BJ (cell line): ENCODE measurements at places on chromosomes 1 and 21.

DNA sequence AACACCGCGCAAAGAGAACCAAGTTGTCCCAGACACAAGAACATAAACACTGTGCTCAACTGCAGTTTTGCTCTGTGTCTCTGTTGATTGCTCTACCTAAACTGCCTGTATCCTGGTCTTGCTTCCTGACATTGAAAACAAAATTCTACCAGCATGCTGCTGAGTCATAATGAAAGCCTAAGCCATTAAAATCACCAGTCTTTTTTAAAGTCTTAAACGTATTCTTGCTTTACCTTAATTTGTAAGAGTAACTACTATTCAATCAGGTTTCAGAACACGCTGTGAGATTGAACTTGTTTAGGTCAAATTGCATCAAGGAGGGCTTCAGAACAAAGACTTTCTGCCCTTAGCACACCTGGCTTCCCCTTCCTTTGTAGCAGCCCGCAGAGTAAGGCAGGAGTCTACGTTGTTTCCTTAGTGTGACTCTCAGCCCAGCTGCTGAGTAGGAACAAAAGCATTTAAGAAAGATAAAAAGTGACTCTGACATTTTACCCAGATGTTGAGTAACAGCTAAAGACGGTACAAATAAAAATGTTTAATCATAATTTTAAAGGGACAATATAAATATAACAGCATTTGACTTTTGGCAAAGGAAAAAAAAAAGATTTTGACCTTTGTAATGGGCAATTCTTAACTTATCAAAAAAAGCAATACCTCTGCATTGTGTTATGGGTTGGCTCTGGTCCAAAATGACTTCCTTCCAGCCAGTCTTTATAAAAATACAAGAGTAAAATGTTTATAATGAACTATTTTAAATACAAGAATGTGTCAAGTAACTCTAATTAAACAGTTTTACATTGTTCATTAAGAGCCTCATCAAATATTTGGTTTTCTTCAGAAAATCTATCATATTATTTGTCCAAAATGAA is 186.9 kb upstream of the ADGRL4 start:
- DNase-seq = no peak

- no peak for DNase-seq
Observed at GRCh38 chr1:161091093-161091492, 1.7 kb upstream of the NECTIN4 start.

DNA sequence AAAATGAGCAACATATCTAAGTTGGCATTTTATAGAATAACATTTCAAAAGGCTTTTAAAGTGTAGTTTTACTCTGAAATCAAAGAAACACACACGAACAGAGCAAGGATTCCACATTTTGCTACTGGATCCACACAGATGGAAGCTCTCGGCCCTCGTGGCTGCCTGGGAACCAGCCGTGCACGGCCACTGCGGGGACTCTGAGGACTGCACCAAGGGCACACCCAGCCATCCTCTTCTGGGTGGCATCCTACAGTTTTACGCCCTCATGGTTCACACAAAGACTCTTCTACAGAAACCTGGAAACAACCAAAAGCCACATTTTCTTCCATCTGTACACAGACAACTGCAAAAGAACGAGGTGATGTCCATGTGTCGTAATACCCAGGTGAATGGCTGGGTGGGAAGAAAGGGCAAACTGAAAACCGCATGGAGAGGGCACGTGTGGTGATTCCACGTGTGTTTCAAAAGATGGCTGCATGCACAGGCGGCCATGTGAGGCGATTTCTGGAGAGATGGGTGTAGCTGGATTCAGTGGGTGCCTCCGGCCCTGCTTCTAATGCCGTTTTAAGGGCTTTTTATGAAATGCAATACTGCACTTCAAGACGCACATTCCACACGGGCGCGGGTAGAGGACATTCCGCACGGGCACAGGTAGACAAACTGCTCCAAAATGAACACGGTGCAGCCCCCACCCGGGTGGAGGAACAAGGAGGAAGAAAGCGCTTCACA is 8.1 kb downstream of the POFUT2 start:
- no peak for DNase-seq

DNA sequence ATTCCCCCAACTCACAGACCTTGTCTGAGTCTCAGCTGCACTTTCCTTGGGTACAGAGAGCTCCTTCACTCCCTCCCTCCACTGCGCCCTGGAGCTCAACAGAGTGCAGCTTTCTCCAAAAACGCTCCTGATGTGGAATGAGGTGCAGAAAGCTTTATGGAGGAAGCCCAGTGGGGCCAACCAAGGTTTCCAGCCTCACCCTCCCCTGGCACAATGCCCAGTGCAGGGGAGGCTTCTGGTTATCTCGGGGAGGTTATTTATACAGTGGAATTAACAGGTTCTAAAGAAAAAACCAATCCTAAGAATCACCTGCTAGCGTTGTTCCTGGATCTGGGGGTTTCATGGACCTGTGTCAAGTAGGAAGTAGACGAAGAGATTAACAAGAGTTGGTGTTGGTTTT is at the start of gene ITLN1:
Gene ITLN1, minus strand, starts transcription at position 139 of the 400 bp plus-strand sequence. CDS start 303 bp downstream, outside the sequence.
- no peak for DNase-seq

DNA sequence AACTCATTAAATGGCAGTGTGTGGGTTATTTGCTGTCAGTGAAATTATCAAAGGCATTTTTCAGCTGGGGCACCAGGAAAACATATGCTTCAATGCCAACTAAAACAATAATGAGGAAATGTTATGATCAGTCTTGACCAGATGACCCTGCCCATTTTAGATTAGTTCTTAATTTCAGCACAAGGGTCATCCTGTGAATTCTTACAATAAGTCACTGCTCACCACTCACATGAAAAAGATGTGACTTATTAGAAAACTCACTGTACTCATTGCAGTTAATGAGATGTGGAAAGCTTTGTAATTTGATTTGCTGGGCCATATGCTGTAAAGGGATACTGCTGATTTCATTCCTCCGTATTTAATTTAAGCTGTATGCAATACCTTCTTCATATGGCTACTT is 178.5 kb upstream of the LMO4 start:
- DNase-seq = no peak

GRCh38 chr1:201286445-201286844 is 3.1 kb downstream of the PKP1 start:
- DNase-seq = no peak

- no peak for DNase-seq
Observed at GRCh38 chr1:93180723-93181613, at the start of gene CCDC18. Gene CCDC18, plus strand, starts transcription at chr1:93180724. Its CDS starts 2,638 bp downstream, at chr1:93183362.

GRCh38 chr21:32957545-32957944 is 68.2 kb upstream of the OLIG2 start:
- DNase-seq = no peak

- DNase-seq = peak; percentile 4
Observed at GRCh38 chr1:154669464-154670282, 61.7 kb upstream of the ADAR start.

- DNase-seq = no peak
Observed at GRCh38 chr1:3995141-3995780, 95.2 kb upstream of the C1orf174 start.

DNA sequence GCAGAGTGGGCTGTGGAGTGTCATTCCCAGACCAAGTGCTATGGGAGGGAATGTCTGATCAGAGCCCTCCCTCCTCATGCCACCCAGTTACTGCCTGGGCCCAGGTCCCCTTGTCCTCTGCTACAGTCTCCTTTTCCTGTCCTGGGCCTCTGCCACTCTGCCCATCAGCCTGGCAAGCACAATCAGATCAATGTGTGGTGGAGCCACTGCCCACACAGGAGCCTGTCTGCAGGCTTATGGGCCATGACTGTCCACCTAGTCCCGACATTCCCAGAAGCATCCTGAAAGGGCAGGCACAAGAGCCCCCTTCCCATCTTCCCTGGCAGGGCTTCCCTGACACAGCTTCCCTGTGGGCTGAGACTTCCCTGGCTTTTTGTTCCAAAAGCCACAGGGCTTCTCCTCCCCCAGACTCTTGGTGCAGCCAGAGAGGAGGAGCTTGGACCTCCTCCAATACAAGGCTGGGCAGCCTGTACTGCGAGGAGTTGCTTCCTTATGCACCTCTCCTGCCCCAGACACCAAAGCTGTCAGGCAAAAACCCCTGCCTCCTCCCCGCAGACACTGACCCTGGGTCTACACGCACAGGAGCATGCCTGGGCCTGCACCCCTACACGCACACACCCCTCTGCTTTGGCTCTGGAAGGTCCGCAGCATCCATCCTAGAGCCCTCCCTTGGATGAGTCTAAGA is 29.2 kb upstream of the CNTN2 start:
- no peak for DNase-seq

DNA sequence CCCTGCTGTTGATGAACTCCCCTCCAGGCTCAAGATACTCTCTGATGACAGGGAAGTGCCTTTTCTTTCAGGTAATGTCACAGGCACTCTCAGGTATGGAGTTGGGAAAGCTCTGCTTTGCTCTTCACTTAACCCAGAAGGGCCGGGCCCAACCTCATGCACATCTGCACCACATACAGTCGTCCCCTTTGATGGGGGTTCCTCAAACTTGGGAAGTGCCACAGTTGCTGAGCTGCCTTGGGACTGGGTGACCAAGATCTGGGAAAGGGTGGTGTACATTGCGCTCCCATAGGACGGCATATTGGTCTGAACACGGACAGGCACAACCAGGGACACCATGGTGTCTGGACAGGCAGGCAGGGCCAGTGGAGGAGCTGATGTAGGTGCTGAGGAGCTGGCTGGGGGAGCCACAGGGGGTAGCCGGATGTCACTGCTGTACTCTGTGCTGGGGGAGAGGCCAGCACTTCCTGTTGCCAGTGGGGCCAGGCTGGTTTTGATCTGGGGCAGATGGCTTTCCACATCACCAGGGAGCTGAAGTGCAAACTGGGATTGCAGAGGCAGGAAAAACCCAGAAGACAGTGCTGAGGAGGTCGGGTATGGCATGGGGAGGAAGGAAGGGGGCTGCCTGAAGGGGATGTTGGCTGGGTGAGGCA is 96.2 kb upstream of the EDN2 start:
- DNase-seq = no peak

- DNase-seq = no peak
Observed at GRCh38 chr1:159171688-159172501, 480 bp downstream of the CADM3 start.

DNA sequence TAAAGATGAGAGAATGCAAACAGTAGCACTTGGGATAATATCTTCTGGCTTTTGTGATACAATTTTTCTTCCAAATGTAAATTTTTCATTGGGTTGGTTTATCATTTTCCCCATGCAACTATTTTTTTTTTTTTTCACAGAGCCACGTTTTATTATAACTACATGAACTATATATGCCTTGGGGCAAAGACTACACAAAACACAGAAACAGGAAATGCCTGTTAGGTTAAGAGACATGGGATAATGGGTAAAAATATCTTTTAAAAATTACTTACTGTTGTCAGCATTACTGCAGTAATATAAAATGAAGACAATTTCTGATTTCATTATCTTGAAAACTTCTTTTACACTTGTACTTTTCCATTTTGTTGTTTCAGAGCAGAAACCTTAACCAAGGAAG is 74.6 kb downstream of the DISP1 start:
- DNase-seq = no peak

DNA sequence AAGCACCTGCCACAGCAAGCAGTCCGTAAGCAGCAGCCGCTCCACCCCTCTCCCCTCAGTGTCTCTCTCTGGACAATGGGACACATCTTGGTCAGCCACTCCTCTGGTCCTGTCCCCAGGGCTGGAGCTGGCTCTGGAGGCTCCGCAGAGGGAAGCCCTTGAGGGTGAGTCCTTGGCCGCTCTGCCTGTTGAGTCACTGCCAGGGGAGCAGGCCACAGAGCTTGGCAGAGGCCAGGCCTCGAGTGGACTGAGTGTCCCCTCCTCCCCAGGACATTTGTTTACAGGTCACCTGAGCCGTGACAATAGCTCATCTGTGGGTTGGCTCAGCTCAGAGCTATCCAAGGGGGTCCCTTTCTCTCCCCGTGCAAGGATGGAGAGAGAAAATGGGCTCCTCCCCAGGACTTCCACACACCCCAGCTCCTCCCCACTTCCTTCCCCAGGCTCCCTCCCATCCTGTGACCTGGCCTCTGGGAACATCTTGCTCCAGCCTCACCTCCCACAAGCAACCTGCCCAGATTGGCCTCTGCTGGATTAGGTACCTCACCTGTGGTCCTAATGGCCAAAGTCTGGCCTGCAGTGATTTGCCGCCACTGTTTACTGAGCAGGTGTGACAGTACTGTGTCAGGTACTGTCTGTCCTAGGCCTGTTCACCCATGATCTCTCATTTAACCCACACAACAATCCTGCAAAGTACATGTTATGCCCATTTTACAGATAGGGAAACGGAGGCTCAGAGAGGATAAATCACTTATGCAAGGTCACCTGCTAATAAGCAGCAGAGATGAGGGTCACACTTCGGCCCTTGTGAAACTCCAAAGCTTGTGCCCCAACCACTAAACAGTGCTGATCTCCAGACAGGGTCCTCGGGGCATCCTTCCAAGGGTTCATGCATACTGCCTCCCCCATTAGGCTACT is 4.8 kb downstream of the FAM131C start:
- DNase-seq = no peak

GRCh38 chr1:183125279-183125999 is 60.6 kb upstream of the LAMC2 start:
- no peak for DNase-seq

DNA sequence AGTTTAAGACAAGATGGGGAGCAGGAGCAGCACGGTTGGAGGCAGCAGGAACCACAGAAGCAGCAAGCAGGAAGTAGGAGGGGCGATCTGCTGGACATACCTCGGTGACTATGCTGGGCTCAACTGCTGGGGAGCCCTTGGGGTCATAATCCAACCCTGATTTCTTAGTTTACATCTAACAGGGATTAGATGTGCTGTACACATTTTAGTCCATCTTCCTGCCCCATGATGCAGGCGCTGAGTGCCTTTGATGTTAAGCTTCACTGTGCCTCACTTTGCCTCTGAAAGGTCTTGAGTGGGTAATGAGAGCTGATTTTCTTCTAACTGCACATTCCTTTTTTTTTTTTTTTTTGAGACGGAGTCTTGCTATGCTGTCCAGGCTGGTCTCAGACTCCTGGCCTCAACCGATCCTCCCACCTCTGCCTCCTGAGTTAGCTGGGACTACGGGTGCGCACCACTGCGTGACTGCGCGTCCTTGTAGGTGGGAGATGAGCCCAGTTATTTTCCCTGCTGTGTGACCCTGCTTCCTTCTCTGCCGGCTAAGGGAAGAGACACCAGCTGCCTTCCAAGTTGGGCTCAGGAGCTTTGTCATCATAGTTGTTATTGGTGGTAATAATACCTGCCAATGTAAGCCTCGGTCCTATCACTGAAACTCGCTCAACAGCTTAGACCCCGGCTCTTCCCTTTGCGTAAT is 1.1 kb upstream of the RCAN3 start:
- DNase-seq = no peak

DNA sequence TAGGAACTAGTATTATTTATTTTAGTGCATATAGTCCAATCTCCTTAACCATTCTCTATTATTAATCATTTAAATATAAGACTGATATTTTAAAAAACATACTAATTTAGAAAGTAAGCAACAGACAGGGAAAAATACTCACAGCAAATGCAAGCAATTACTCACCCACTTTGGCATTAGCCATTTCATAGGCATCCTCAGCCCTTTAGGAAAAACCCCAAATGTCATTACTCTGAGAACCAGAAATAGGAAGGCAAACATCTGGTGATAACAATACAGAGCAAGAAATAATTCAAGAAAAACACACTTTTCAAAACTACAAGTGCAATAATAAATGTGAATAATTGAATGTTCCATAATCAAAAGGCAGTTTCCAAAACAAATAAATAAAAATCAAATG is 545.1 kb downstream of the PLPP3 start:
- peak; percentile 9 for DNase-seq

- no peak for DNase-seq
Observed at GRCh38 chr1:115496904-115497527, 144.8 kb upstream of the VANGL1 start.

GRCh38 chr1:12643785-12644184 is at the start of gene AADACL4:
Gene AADACL4, plus strand, starts transcription at chr1:12644085. Its CDS starts 462 bp downstream, at chr1:12644547.
- no peak for DNase-seq

GRCh38 chr1:165768513-165769394 is at the start of gene TMCO1:
Gene TMCO1, minus strand, starts transcription at chr1:165768868. Its CDS starts 117 bp downstream, at chr1:165768751.
- DNase-seq = peak; percentile 87
